Gastroesophageal sphincter (tissue), 4 donors: ENCODE measurements at places on chromosomes 11 and 22. TPM values are rescaled to one million over a fixed set of nuclear protein-coding genes. Genes with fewer than 3 reads are reported as not detected.

The ANO5 gene
- total RNA-seq, result 21.5 TPM

The CHRNA10 gene
- total RNA-seq, result 0.78 TPM

The CCDC188 gene
- total RNA-seq, result not detected

The OR4C3 gene
- not detected for total RNA-seq

The NAALADL1 gene
- total RNA-seq, result 26.9 TPM

The RTN4R gene
- not detected for total RNA-seq

The NRGN gene
- 1.9 TPM for total RNA-seq

The NELL1 gene
- 3.0 TPM for total RNA-seq

The MTNR1B gene
- total RNA-seq, result not detected

The PRR33 gene
- not detected for total RNA-seq

The OR5M10 gene
- total RNA-seq, result not detected

The CD3G gene
- 0.46 TPM for total RNA-seq

The ZNF280B gene
- 0.47 TPM for total RNA-seq

The CADM1 gene
- 12.3 TPM for total RNA-seq

The GRAP2 gene
- 3.1 TPM for total RNA-seq

The TTC17 gene
- total RNA-seq, result 130 TPM

The PRCP gene
- 33.2 TPM for total RNA-seq

The C1QTNF4 gene
- total RNA-seq, result 2.3 TPM

The RASL10A gene
- not detected for total RNA-seq

The OR5D18 gene
- not detected for total RNA-seq

The GGTLC3 gene
- not detected for total RNA-seq

The UPK3A gene
- total RNA-seq, result not detected

The OR4D5 gene
- total RNA-seq, result not detected

The OR10A2 gene
- 0.12 TPM for total RNA-seq

The GAL3ST1 gene
- 3.0 TPM for total RNA-seq

The DEUP1 gene
- total RNA-seq, result not detected

The SLC7A4 gene
- total RNA-seq, result 0.47 TPM

The BBOX1 gene
- total RNA-seq, result 4.4 TPM

The MOB2 gene
- total RNA-seq, result 73.1 TPM

The TTC36 gene
- total RNA-seq, result 5.6 TPM
